ENCODE measurements at places on chromosomes 2 and 18. TPM values are rescaled to one million over a fixed set of nuclear protein-coding genes. Genes with fewer than 3 reads are reported as not detected.

Gene SLC4A5
- 0.86 TPM for total RNA-seq

Gene NIF3L1
- 65.1 TPM for total RNA-seq

Gene MEP1B
- total RNA-seq: not detected

Gene DCDC2C
- not detected for total RNA-seq

Gene MYO7B
- total RNA-seq: not detected

Gene SCYGR5
- not detected for total RNA-seq

Gene UGT1A5
- total RNA-seq: not detected

Gene CACNB4
- 4.1 TPM for total RNA-seq

Gene CD207
- not detected for total RNA-seq

Gene FAP
- not detected for total RNA-seq

Gene LYG2
- total RNA-seq: not detected

Gene CD226
- total RNA-seq: not detected

GRCh38 chr18:24013051-24013450 lies 1.5 kb upstream of the TTC39C start:
- no peak for DNase-seq

DNA sequence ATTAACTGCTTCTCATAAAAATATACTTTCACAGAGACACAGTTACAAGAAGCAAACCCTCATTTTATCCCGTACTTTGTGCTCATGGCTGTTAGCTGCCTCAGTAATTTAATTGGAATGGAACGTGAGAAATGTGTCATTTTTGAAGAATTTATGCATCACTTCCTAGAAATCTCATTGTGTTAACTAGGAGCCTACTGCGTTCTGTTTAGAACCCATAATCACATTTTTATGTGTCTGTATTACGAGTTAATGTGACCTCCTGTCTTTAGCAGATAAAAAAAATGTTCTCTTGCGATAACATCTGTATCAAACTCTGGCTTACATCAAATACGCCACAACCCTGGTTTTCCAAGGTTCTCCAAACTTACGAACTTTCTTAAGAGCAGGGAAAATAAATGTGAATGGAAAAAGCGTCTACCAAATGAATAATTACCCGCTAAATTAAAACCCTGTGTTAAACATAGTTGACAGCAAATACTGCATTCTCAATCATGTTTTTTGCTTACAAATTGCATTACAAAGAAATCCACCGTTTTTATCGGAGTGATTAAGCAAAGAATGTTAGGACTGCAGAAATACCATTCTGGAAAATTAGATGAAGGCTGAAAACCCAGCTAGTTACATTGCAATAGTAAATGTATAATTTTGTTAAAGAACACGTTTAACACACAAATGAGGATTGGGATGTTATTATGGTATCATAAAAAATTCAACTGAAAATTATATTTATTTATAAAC lies 12.1 kb upstream of the GBX2 start:
- DNase-seq: no peak

- no peak for DNase-seq
These were observed 34.0 kb downstream of the PIGN start for GRCh38 chr18:62152844-62153243.

- DNase-seq: no peak
These were observed 605.2 kb upstream of the CELF4 start for GRCh38 chr18:38170845-38171244.

DNA sequence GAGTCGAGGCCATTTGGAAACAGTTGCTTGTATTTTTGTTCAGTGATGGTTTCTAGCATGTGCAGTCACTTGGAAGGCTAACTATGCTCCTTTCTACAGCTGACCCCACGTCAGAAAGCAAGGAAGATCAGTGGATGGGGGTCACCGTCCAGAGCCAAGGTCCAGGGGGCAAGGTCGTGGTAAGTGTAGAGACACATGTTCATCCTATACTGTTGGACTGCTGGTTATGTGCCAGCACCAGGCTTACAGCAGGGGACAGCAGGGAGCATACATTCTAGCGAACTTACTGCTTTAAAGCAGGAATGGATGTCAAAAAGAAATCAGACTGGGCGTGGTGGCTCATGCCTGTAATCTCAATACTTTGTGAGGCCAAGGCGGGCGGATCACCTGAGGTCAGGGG lies 40.0 kb downstream of the ITGA6 start:
- no peak for DNase-seq

DNA sequence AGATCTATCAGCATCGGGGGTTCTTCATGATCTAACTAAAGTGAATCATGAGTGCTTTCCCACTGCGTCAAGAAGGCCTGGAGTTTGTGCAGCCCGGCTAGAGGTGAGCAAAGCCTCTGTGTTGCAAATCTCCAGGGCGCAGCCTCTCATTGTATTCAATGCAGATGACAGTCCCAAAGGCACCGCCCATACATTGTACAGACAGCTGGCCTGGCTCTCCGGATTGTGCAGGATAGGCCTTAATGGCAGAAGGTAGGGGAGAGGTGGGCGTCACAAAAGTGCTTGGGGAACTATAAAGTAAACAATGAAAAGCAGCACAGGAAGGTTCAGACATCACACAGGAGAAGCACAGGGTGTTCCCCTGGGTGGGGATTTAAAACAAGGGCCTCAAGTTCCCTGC lies 907 bp upstream of the GYPC start:
- peak; percentile 39 for DNase-seq

DNA sequence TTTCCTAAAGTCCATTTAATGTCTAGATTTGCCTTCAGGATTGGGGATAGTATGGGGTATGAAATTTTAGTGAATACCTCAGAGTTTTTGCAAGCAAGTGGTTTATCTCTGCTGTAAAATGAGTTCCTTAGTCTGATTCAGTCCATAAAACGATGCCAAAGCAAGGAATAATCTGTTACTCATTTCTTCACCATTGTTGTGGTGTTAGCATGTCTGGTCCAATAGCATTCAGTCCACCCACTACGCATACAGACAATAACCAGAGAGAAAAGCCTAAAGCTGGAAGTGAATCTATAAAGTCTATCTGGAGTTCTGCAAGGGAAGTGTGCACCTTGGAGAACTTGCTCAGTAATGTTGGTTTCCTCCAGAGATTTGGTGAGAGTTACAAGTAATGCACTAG lies 12.9 kb upstream of the DPP4 start:
- no peak for DNase-seq

GRCh38 chr2:86673986-86674670 lies 46.0 kb upstream of the RMND5A start:
- DNase-seq: no peak

DNA sequence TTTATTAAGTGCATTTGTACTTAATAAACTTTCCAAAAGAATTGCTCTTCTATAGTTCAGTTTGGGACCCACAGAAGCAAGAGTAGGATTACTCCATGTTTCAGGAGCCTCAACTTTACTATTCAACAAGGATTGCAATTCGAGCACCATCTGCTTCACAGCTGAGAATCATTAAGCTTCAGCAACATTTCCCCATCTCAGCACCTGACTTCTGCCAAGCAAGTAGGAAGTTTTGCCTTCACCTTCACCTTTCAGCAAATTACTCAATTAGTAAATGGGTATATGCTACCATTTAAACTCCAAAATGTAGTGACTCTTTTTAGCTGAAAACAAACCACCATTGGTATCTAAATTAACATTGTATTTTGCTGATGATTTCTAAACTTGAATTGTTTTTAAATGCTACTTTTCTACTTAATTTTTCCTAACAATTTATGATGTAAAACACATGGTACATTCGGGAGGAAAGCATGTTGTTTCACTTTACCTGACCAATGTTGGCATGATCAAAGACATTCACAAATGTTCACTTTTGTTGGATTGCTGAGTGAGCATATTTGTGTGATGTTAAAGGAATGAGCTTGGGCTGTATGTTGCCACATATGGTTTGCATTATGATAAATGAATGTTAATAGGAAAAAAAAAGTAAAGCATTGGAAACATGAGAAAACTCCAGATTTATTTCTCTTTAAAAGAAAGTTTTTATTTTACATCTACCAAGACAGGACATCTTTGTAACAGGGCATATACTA lies 159.2 kb downstream of the GULP1 start:
- DNase-seq: no peak

GRCh38 chr18:32450026-32450691 lies 20.5 kb downstream of the GAREM1 start:
- DNase-seq: no peak

DNA sequence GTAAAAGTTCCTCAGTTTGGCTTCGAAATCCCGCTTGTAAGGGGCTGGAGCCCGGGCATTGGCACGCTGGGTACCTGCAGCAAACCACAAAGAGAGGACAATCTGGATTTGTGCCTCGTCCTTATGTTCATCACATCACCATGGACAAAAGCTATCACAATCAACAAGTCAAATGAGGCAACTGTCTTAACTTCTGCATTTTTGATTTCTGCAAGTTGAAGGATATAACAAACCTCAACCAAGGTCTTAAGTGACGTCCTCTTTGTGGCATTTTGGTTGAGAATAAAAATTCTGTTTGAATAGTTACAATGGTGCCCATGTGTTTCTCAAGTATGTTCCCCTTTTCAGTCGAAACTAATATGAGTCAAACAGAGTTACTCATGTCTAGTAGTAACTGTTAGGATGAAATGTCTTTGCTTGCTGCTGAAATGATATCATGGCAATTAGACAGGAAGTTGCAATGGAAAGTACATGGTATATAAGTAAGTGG lies 70.8 kb upstream of the STK17B start:
- DNase-seq: no peak

DNA sequence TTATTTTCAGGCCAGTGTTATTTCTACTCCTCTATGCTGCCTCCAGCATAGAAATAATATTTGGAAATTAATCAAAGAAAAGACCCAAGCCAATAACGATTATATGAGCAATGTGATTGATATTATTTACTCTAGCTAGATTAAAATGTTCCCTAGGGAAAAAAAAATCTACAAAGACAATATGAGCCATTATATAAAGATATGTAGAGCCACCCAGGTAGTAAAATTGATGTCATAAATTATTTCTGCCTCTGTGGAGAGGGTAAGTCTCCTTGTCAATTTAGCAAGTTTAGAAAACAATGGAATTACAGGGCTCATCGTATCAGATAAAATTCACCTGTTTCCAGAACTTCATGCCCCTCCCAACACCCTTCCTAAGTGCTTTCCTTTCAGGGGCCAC lies 202.9 kb downstream of the RDH14 start:
- no peak for DNase-seq

- no peak for DNase-seq
These were observed 7.9 kb downstream of the ARL4C start for GRCh38 chr2:234488913-234489451.
